ENCODE measurements at places on chromosomes 16 and 17.
A peak's percentile ranks its signal among the peaks of the same experiment; 100 is the strongest.

- no peak for DNase-seq
Observed at GRCh38 chr16:6735631-6736030, 597.0 kb upstream of the RBFOX1 start.

DNA sequence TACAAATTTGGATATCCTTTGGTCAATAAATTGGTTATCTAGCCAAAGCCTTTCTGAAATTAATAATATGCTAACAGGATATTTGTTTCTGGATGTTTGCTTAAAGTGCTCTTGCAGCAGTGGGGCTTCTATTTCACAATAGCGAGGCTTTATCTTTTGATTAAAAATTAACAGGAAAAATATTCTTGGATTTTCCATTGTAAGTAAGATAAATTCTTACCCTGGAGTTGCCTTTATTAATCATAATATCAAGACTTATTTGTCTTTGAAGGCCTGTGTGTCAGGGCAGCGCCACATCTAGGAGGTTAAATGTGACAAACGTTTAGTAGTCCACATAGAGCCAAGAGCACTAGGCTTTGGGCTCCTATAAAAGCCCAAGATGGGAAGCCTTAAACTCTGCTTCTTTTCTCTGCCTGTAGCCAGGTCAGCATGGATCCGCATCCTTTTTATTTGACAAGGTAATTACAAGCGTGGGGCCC, 5.3 kb downstream of the TMEM97 start:
- no peak for DNase-seq

- DNase-seq = peak; percentile 61
Observed at GRCh38 chr16:53509906-53510703, 7.1 kb upstream of the AKTIP start.

- no peak for DNase-seq
Observed at GRCh38 chr16:7746941-7747340, 414.3 kb downstream of the RBFOX1 start.

- no peak for DNase-seq
Observed at GRCh38 chr16:58057121-58057520, 31.6 kb downstream of the MMP15 start.

- no peak for DNase-seq
Observed at GRCh38 chr16:83939266-83939855, 13.7 kb upstream of the OSGIN1 start.

All from CD4-positive, alpha-beta T cell treated with Interleukin-4 for 1 hour (primary cell).